ENCODE measurements at places on chromosomes 7 and 10.

DNA sequence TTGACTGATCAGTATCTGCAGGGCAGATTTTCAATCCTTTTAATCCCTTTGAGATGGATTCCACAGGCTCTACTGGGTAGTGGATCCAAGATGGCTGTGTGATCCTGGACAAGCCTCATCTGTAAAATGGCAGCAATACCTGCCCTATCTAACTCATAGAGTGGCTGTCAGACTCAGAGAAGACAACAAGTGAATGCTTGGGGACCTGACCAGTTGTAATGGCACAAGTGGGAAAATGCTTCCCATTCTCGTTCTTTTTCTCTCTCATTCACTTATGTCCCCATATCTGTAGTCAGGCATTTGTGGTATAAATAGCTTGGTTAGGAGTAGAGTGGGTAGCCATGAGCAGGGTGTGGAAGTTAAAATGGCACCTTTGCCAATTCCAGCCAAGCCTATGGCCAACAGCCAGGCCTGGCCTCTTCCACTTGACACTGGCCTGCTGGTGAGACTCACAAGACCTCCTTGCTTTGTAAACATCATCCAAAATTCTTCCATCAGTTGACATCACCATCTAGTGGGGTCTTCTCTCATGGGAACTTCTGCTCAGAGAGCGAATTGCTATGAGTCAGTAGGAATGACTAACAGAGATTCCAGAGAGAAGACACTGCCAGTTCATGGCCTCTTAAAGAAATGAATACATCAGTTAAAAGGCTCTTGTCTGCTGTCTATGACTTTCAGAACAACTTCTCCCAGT lies 150.1 kb downstream of the PLPP4 start:
- no peak for DNase-seq

- DNase-seq = no peak
These were observed 254.8 kb downstream of the PHF14 start for GRCh38 chr7:11228515-11228914.

GRCh38 chr7:18179093-18179492 lies 151.4 kb upstream of the PRPS1L1 start:
- DNase-seq = no peak

DNA sequence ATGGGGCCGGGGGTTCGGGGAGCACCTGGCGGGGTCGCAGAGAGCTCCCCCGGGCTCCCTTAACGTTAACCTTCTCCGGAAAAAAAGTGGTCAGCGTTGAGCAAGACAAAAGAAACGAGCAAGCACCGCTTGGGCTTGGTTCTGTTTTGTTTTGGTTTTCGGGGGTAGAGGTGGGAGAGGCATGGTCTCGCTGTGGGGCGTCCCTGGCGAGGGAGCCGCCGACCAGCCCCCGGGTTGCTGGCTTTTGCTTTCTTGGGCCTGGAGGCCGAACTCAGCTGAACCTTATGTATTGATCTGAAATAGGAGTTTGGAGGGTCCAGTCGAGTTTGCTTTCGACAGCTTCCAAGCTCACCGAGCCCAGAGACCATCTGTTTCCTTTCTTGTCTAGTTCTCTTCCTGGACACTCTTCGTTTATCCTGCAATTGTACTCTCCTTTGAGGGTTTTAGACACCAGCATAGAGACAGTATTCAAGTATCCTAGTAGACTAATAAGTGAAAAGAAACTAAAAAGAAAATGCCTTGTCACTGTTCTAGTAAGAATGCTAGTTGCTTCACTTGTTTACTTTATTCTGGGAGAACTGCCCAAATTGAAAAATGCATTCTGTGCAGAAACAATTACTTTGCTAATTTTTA lies 980 bp downstream of the FHIP2A start:
- DNase-seq = peak; percentile 57

GRCh38 chr10:91220954-91221675 lies 652 bp downstream of the PCGF5 start:
- peak; percentile 30 for DNase-seq

- DNase-seq = no peak
These were observed 42.3 kb downstream of the FBH1 start for GRCh38 chr10:5932345-5932744.

All from KBM-7 (cell line).